NCI-H1092 treated with DMSO at 0.1 percent for 48 hours (cell line): ENCODE measurements at places on chromosomes 2 and 18.

GRCh38 chr2:177501186-177501585 is 108.6 kb downstream of the AGPS start:
- DNase-seq = no peak

- DNase-seq = no peak
These were observed 87.3 kb downstream of the SH3RF3 start for GRCh38 chr2:109216332-109216731.

GRCh38 chr2:238267884-238268680 is 20.3 kb downstream of the PER2 start:
- no peak for DNase-seq

DNA sequence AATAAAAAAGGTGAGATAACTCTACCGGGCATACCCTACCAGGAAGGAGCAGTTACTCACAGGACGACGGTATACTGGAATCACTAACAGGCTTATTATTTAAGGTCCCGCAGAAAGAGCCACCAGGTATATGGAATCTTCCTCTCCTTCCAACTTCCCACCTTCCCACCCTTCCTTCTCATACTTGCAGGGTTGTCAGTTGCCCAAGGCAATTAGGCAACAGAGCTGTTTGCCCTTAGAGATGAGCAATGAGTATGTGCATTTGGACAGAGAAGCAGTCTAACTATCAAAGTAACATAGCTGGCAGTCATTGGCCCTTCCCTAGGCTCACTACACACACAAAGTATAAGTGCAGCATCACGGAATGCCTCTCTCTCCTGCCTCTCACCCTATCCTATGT is 32.1 kb upstream of the EVA1A start:
- DNase-seq = no peak

- no peak for DNase-seq
These were observed 309.1 kb upstream of the COL3A1 start for GRCh38 chr2:188664951-188665595.

GRCh38 chr18:57427429-57428201 is 7.6 kb upstream of the ONECUT2 start:
- DNase-seq = no peak
